ENCODE measurements at places on chromosomes 11 and 22.

- DNase-seq, result no peak
Observed at GRCh38 chr22:19720150-19720827, 3.0 kb upstream of the GP1BB start.

GRCh38 chr11:104024572-104024971 is 11.9 kb upstream of the DDI1 start:
- DNase-seq, result no peak

- DNase-seq, result no peak
Observed at GRCh38 chr22:48226026-48227013, 1463.9 kb downstream of the TBC1D22A start.

DNA sequence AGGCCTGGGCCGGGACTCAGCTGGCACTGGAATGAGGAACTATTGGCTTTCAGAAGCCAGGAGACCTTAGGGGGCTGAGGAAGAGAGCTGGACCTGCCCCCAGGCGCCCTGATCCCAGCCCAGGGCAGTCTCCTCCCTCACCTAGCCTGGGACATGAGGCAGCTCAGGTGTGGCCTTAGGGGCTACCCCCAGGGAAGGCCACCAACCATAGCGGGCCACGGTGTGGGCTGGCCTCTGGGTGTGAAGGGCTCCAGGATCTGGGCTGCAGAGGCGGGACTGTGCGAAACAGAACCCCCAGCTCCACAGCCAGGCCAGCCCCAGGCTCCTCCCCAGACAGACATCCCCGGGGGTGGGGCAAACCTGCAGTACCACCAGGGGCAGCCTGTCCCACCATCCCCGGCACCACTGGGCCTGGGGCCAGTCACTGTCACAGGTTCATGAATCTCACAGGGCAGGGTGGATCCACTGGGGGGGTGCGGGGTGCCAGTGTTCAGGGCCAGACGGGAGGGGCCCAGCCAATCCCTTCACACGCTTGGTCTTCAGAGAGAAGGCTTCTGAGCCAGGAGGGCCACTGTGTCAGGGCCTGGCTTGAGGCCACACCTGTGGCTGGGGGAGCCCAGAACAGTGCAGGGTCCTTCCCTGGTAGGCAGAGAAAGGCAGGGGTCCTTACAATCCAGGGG is 3.5 kb downstream of the PLXNB2 start:
- no peak for DNase-seq

- DNase-seq, result no peak
Observed at GRCh38 chr22:19875061-19875530, 20.4 kb upstream of the GNB1L start.

- no peak for DNase-seq
Observed at GRCh38 chr11:102283116-102283485, 34.2 kb upstream of the BIRC3 start.

DNA sequence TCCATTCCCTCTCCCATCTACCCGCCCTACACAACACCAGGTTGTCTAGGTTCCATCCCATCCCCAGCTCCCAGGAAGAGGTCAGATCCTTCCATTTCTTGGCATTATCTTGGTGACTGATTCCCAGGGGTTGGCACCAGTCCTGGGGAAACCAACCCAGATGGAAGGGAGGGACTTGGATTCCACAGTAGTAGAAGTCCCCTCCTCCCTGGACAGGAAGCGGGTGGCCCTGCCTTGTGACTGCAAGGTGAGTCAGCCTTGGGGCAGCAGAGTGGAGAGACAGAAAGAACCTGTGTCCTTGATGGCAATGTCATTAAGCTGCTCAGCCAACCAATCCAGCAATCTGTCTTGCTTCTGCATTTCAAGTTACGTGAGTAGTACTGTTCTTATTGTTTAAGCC is 26.5 kb downstream of the SYT13 start:
- DNase-seq, result no peak

DNA sequence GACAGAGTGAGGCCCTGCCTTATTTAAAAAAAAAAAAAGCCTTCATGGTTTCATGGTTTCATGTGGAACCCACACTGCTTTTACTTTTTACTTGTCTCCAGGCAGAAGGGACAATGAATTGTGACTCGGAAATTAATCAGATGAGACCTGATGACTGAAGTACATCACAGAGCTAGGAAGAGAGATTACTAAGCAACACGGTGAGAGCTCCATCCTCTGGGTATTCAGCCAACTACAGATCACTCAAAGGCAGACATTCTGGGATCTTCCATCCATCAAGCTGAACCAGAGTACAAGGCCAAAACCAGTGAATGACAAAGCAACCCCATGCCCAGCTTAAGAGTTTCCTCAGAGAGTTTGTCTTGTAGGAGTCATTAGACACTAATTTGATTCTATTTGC is 433.2 kb downstream of the SOX6 start:
- no peak for DNase-seq

DNA sequence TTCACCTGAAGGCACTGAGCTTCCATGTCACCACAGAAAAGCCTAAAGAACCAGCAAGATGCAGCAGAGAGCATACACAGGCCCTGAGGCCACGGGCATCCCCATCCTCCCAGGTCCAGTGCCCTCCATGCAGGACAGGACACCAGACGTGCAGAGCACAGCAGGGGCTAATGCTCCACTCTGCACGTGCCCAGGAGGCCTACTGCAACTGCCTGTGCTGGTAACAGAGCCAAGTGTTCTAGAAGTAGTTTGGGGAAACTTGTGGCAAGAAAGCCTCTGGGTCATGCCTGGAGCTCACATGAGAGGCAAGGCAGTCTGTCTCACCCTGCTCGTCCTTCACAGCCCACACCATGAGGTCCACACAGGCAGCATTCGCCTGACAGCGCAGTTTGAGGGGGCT is 30.7 kb downstream of the SERPIND1 start:
- DNase-seq, result no peak

DNA sequence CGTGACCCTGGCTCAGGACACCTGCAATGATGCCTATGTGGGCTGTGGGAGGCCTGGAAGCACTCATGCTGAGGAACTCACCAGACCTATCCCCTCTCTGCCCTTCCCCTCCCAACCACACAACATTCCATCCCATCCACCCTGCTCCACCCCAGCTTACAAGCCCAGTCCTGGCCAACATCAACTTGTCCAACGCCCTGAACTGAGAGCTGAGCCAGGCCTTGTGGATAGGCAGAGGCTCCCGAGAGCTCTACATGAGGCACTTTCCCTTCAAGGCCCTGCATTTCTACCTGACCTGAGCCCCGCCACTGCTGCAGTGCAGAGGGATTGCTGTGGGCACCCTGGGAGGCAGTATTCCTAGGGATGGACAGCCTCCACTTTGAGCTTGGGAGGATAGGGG is 112.4 kb downstream of the PDE2A start:
- no peak for DNase-seq

DNA sequence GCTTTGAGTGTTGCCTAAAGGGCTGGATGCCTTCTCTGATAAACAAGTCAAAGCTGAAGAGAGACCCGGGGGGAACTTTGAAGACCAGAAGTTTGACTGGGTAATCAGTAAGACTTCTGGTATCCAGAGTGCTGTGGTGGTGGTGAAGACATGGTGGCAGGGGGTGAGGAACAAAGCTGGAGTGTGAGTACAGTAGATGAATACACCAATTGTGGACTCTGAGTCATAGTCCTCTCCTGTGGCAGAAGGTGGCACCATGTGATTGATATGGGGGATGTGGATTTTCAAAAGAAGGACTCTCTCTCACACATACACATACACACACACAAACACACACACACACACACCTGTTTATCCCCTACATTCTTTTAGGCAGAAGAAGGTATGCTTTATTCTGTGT is 12.3 kb downstream of the MS4A6A start:
- DNase-seq, result no peak

DNA sequence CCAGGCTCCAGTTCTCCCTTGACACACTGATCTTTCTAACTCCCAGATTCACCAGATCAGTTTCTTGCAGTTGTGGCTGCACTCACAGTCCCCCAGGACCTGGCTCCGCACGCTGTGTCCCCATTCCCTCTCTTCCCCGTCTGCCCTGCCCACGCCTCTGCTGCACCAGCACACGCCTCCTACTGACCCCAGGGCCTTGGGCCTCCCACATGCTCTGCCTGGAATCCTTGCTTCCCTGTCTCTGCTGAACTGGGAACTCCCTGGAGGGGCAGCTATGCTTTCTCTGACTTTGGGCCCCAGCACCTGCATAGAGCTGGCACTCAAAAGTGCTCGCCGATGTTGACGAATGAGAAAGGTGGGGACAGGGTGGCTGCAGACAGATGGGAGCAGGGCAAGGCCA is 68.9 kb downstream of the MYO7A start:
- no peak for DNase-seq

- DNase-seq, result no peak
Observed at GRCh38 chr11:31798057-31798553, 13.0 kb downstream of the PAX6 start.

GRCh38 chr11:84437071-84437980 is 1151.2 kb upstream of the CCDC90B start:
- no peak for DNase-seq

GRCh38 chr11:129260750-129261149 is 68.6 kb upstream of the ARHGAP32 start:
- no peak for DNase-seq

DNA sequence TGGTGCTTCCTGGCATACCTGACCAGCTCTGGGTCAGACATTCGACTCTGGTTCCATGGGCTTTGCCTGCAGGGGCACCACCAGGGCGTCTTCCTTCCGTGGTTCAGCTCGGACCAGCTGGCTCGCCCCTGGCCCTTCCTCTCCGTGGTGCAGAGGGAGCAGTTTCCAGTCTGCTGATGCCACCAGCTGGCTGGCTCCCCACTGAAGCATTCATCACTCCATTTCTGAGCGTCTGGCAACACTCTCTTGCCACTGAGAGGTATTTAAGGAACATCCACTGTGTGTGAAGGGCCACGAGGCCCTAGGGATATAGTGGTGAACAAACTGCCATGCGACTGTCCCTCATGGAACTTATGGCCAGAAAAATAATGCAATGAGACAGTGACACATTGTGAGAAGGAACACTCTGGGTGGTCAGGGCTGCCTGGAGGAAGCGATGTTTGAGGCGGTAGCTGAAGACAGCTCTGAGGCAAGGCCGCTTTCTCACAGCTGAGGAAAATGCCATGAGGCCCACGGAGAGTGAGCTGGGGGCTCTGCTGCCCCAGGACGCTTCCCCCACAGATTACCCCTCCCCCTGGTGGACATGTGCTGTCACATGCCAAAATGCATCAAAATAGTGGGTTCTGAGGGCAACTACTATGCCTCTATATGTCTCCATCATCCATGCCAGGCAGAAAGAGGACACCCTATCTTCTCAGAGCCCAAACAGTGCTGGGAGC is 44.9 kb upstream of the ARFGAP3 start:
- DNase-seq, result no peak

DNA sequence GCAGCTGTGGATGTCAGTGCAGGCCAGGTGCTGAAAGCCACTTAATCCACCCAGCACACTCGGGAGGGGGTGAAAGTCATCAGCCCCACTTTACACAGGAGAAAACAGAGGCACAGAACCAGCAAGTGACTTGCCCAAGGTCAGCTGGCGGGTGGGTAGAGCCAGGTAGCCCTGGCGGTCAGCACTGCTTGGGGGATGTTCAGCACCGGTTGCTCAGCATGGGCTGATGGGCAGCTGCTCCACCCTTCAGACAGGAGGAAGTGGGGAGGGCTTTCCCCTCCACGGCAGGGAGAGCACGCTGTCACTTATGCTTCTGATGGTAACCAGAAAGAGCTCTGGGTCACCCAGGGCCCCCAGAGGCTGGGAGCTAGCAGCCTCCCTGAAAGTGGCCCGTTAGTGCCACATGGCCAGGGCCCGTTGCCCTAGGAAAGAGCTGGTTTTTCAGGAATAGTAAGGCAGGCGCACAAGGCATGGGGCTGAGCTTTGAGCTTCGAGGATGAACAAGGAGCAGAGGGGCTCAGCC is 417.9 kb downstream of the CTTN start:
- DNase-seq, result no peak

DNA sequence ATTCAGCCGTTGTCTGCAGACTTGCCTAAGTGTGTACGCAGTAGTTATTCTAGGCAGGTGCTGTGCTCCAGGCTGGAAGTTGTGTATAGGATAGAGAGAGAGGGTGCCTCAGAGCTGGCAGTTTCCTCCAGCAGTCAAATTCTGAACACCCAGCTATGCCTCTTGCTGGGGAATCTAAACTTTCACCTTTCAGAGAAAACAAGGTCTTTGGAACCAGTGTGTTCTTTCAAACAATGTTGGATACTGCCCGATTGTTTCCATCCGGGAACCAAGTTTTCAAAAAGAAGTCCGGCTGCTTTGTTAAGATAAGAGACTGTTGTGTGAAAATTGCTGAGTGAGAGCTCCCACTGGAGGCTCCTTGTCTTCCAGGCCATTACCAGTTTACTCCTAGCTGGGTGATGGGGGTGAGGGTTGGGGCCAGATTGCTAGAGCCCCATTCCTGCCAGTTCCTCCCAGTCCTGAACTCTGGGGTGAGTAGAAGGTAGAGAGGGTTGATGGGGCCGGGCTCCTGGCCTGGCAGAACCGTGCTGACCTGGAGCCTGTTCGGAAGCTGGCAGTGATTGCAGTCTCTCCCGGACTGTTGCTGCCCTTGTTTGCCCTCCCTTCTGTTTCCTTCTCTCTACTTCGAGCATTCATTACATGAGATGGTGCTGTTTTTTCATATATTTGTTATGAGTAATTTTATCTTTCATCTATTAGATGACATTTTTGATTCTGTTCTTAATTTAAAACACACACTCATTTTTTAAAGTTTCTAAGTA is 150.2 kb downstream of the TEAD1 start:
- DNase-seq, result no peak

DNA sequence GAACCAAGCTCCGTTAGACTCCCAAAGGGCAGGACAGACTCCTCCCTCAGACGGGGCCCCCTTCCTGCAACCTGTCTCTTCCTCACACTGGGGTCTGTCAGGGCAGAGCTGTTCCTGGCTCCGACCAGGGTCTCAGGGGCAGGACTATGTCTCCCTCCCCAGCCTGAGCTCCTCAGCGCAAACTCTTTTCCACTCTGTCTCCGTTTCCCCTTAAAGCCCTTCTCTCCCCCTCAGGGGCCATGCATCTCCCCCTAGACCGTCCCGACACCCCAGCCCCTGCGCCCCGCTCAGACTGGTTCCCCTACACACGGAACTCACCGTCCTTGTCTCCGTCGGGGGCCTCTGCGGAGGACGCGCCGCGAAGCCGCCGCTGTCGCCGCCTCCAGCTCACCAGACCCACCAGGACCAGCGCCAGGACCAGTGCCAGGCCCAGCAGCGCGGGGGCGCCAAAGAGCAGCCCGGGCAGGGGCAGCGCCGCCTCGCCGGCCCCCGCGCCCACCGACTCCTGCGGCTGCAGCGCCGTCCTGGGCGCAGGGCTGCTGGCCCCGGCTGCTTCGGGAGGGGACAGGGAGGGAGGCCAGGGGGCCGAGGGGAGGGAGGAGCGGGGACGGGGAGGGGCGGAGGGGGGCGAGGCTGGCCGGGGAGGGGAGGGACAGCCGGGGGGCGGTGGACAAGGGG is 684 bp downstream of the TNFRSF13C start:
- DNase-seq, result peak; percentile 52

- no peak for DNase-seq
Observed at GRCh38 chr11:7892059-7892699, 38.9 kb downstream of the OR10A6 start.

DNA sequence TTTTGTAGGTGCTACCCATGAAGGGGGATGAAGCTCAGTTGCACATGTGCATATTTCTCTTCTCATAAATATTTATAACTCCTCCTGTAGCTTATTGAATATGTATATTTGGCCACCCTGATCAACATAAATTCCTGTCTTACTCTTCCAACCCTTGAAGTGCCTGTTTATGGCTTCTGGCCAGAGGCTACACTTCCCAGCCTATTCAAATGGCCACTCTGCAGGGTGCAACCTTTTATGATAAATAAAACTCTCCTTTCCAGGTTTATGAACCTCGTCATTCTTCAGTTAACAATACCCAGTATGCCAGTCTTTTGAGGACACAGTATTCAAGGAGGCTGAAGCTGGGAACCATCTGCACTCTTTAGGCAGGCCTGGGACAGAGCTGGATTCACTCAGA is 2.6 kb upstream of the RTL6 start:
- no peak for DNase-seq

- no peak for DNase-seq
Observed at GRCh38 chr11:120197977-120198376, 12.9 kb upstream of the OAF start.
